AG04450 (cell line): ENCODE measurements at places on chromosomes 3 and 15.
A peak's percentile ranks its signal among the peaks of the same experiment; 100 is the strongest.

- DNase-seq: no peak
Observed at GRCh38 chr15:68501616-68502015, 69.7 kb upstream of the ITGA11 start.

DNA sequence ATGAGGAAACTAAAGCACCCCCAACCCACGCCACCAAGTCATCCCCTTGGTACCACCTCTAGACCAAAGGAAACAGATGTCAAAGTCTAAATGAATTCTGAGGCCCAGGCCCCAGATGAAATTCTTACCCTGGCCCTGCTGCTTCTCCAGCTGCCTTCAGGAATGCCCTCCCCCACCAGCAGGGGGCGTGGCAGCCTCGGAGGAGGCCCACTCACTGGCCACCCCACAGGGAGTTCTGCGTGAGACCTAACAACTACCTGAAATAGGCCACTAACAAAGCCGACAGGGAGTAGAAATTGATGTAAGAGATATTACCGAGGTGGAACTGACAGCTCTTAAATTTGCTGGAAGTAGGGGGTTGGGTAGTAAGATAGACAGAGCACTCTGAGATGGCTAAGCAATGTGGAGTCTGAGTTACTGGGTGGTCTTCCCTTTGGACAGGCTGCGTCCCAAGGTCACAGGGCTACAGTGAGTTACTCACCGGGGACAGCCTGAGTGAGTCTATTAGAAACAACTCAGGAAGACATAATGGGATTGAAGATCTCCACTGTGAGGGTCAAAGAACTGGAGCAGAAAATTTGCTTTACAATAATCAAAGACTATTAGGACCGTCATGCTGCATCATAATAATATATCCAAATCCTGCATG, 240.7 kb downstream of the SHOX2 start:
- DNase-seq: no peak

DNA sequence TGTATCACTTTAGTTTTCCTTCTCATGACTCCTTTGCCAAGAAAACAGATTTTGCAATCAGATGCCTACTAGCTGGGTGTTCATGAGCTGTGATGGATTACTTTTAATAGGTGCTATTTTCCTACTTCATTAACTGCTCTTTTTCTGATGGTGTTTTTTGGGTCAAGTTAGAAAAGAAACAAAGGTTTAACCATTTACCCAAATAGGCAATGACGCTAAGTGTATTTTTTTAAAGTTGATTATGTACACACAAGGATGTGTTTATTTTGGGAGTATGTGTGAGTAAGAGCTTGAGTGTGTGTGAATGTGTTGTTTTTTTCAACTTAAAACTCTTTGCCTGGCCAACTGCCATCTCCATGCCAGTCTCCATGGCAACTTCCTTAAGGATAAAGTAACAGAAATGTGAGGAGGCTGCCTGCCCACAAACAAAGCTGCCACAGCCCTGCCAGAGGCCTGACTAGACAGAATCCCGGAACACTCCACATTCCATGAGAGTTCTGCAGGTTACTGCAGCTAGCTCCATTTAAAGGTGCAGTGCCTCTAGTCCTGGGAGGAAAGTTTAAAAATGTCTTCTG, 215.6 kb upstream of the RBMS3 start:
- DNase-seq: peak; percentile 97

DNA sequence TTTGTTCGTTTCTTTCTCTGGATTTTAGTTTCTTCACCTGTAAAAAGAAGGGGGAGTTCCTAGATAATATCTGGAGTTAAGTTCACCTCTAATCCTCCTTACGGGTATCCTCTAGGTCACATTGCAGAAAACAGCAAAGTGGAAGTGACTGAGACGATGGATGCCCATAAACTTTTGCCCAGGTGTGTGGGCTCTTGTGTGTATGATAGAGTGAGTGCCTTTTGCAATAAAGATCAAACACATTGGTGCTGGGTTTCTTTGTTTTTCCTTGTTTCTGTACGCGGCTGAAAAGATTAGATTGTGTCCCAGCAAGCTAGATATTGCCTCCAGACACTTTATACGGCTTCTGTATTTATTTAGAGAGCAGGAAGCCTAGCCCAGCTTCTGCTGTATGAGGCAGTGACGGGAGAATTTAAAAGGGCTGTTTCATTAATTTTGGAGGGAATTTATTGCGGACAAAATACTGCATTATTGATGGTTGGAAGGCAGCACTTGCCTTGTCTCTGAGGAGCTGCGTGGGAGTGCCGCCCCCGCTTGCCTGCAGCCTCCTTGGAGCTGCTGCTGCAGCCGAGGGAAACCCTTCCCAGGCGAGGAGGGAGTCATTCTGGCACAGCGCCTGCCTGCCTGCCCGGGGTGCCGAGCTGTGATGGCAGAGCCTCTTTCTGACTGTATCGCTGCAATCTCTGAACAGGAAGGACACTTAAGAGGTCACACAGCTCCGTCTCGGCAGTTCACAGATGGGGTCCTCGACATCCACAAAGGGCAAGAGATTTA, 38.5 kb downstream of the PYDC2 start:
- DNase-seq: peak; percentile 0

DNA sequence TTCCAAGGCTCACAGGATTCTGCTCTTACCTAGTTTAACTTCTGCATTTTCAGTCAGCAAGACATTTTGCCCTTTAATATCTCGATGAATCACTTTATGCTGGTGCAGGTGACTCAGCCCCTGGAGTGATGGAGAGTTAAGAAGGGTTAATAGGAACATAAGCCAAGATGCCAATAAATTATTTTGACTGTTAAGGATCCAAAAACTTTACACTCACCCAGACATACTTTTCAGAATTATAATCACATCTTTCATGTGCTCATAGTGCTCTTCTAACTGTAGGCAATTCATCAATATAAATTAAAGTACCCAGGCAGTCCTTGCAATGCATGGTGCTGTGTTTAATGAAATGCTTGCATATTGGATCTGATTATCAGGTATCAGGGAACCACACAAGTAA, 164.1 kb upstream of the SLC2A2 start:
- no peak for DNase-seq

GRCh38 chr3:163071713-163072112, 1575.1 kb downstream of the OTOL1 start:
- no peak for DNase-seq

- no peak for DNase-seq
Observed at GRCh38 chr3:32154205-32154579, 47.8 kb downstream of the GPD1L start.

DNA sequence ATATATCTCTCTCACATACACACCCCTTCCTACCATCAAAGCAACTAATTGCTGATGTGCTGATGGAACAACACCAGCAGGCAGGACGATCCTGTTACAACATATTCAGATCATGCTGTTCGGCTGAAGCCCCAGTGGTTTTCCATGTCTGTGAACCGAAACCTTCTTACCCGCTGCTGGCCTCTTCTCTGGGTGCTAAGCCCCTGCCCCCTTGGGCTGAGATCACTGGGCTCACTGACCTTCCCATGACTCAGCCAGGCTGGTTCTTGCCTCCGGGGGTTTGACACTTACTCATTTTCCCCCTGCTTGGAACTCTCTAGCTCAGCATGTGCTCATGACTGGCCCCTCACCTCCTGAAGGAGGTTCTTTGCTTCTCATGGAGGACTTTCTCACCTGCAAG, 122.0 kb upstream of the RGMA start:
- no peak for DNase-seq
